CD8-positive, alpha-beta memory T cell (primary cell): ENCODE measurements at places on chromosomes 1 and 21. TPM values are rescaled to one million over a fixed set of nuclear protein-coding genes. Genes with fewer than 3 reads are reported as not detected.

GRCh38 chr1:233112186-233113008, 162.0 kb downstream of the NTPCR start:
- no peak for DNase-seq

DNA sequence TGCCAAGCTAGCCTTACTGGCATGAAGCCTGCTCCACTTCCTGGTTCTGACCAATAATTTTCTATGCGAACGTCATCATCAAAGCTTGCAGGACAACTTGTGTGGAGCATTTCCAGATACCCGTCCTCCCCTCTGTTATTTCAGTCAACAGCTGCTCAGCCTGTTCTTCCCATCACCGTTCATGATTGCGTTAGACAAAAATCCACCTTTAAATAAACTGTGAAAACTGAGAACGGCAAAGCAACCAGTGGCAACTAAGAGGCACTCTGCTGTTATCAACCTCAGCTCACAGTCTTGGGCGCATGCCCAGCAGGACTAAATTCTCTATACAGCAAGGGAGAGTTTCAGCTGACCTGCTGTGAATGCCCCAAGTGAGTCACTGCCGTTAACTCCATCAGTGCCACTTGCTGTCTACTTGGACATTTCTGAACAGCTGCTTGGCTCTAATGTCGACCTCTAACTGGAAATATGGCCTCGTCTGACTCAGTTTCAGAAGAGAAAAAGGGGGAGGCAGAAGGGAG, 207.4 kb upstream of the RUNX1 start:
- DNase-seq = no peak

GRCh38 chr1:38834937-38835827, 24.4 kb downstream of the RRAGC start:
- DNase-seq = peak; percentile 66

DNA sequence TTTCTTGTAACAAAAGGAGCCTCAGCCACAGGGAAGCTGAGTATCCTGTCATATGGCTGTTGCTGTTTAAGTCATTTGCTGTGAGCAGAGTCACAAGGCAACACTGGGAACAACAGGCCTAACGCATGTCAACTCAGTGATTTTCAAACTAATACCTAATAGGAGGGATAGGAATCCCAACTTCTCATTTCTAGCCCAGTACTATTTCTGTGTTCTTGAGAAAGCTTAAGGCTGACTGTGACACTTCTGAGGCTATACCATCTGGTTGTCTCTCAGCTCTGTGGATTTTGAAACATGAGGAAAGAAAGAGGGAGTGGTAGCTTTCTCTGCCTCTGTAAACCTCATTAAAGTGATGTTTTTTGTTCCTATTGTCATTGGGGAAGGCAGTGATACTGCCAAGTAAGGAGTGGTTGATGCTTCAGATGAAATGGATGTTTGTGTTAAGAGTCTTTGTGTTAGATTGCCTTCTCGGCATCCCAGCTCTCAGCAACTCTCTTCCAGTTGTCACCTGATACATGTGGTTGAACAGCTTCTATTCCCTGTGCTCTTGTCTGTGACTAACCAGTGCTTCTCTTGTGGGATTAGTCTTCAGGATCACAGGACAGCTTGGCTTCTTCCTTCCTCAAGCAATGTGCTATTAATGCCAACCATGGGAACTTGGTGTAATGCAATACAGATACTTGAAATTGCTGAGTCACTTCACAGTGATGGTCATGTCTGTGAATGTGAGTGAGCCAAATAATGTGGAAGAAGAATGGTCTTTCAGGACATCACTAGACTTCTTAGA, 166.8 kb upstream of the IVNS1ABP start:
- DNase-seq = no peak

The LCE2A gene
- total RNA-seq = not detected

DNA sequence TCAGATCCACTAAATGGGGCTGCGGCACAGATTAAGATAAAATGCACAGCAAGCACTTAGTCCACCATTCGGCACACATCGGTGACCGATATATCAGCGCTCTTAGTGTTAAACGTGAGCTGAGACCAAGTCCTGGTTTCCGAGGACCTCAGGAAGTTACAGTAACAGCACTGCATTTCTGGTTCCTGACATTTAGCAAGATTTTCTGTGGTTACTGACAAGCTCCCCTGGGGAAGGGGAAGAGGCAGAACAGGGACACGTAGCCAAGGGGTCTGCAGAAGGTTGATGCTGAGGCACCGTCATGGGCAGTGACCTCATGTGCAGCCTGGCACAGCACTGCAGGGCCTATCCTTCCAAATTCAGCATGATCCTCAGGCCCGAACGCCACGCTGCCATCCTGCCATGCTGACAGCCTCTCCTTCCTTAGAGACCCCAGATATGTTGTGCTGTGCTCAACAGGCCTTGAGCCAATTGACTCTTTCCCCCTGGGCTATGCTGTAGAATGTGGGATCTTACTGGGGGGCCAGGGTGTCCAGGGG, 13.4 kb upstream of the PEF1 start:
- no peak for DNase-seq

The POU3F1 gene
- total RNA-seq = 0.57 TPM

DNA sequence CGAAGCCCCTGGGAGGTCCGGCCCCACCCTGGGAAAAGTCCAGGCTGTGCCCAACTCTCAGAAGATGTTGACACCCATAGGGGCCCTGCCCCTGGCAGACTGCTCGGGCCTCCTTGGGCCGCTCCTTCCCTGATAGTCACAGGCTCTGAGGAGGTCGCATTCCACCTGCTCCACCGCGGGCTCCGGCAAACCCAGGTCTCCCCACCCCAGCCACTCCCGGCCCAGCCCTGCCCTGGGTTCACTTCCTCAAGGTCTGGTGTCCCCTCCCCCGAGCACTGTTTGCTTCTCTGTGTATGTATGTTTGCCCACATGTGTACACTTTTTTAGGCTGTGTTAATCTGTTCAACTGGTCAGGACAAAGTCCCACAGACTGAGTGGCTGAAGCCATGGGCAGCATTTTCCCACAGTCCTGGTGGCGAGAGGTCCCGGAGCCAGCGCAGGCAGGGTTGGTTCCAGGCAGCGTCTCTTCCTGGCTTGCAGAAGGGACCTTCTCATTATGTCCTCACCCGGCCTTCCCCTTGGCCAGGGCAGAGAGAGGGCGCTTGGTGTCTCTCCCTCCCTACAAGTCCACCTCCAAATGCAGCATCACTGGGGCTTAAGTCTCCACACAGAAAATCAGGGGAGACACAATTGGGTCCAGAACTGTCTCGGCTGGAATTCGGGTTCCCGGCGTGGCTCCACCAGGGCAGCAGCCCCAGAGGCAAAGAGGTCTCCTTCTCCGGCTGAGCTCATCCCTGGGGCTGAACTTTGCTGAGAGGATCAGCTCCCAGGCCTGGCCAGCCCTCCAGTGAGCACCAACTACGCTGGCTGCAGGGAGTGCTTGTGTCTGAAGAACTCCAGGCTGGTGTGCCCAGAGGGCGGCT, 10.5 kb upstream of the PRXL2B start:
- no peak for DNase-seq
